ENCODE measurements at places on chromosomes 12 and 14.

DNA sequence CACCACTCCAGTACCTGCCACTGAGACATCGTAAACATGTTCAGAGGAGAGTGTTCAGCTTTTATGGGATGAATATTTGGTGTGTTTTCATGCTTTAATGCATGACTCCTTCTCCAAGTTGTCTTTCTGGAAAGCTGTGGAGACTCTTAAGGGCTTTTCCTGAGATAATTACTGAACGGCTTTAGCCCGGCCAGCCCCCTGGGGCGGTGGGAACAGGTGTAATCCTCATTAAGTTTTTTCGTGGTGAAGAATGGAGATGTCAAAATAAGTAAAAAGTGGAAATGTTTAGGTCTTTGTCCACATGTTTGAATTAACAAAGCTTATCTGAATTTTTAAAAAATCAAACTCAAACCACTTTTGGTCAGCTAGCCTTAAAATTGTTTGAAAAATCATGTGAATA is 1.5 kb downstream of the SYNE2 start:
- DNase-seq = no peak

DNA sequence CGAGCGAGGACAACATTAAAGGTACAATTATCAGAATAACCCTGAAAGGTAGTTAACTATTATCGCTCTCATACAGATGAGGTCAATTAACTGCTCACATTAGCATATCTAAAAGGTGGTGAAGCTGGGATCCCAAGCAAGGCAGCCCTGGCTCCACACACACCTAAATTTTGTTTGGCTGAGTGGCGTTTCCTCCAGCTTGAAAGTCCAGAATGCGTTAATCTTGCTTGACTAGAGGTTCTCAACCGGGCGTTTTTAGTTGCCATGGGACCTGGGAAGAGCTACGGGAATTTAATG is 531 bp downstream of the DLGAP5 start:
- no peak for DNase-seq

- no peak for DNase-seq
These were observed 52.0 kb downstream of the PEX5 start for GRCh38 chr12:7241404-7242005.

- no peak for DNase-seq
These were observed 5.9 kb downstream of the KRT86 start for GRCh38 chr12:52280319-52280795.

- no peak for DNase-seq
These were observed 1.5 kb downstream of the PTMS start for GRCh38 chr12:6767353-6768319.

- no peak for DNase-seq
These were observed 518.7 kb upstream of the MGAT4C start for GRCh38 chr12:86774841-86775388.

DNA sequence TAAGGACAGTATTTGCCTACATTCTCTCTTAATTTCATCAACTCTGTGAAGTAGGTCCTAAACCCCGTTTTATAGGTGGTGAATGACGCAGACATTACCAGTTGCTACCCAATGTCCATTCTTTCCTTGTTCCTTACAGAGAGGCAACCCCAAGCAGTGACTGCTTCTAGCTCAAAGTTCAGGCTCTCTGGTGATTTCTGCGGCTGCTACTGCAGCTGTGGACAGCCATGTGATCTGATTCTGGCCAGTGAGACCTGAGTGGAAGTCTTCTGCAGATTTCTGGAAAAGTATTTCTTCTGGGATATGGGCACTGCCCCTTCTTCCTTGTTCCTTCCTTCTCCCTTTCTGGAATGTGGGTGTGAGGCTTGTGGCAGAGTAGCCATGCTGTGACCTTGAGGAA is 82.9 kb downstream of the ARF6 start:
- no peak for DNase-seq

Data from activated CD4-positive, alpha-beta T cell treated with anti-CD3 and anti-CD28 coated beads, Interleukin-2, amount 50 U/mL, for 4 hours (primary cell).